ENCODE measurements at places on chromosomes 1 and 21. TPM values are rescaled to one million over a fixed set of nuclear protein-coding genes. Genes with fewer than 3 reads are reported as not detected.

GRCh38 chr1:234970401-234970730 lies 158.3 kb downstream of the TOMM20 start:
- no peaks in the 10 kb centered on the region for H3K27me3 ChIP-seq
- no peak overlapping the region for H3K4me3 ChIP-seq
- DNase-seq: no peak
- peak overlapping the region; percentile 100 for H3K27ac ChIP-seq
- peaks cover 73% of the 10 kb centered on the region for H3K4me1 ChIP-seq

GRCh38 chr1:154342836-154343472 lies 17.6 kb downstream of the ATP8B2 start:
- H3K27ac ChIP-seq: no peak overlapping the region
- no peak overlapping the region for H3K4me3 ChIP-seq
- DNase-seq: no peak
- no peaks in the 10 kb centered on the region for H3K4me1 ChIP-seq

RGS2 gene
- 2.0 TPM for polyA plus RNA-seq

RNU1-1 gene
- under 0.01 TPM for polyA plus RNA-seq

- H3K27ac ChIP-seq: no peak overlapping the region
- H3K27me3 ChIP-seq: no peaks in the 10 kb centered on the region
- H3K4me1 ChIP-seq: peaks cover 29% of the 10 kb centered on the region
- peaks cover 63% of the 10 kb centered on the region for H3K36me3 ChIP-seq
- DNase-seq: no peak
Observed at GRCh38 chr1:9573723-9574122, 15.0 kb upstream of the TMEM201 start.

Measured in HepG2 (cell line).